ENCODE measurements at places on chromosomes 1 and 21. TPM values are rescaled to one million over a fixed set of nuclear protein-coding genes. Genes with fewer than 3 reads are reported as not detected.
A peak's percentile ranks its signal among the peaks of the same experiment; 100 is the strongest.

- no peak for DNase-seq
These were observed 353.8 kb upstream of the PTBP2 start for GRCh38 chr1:96367791-96368190.

DNA sequence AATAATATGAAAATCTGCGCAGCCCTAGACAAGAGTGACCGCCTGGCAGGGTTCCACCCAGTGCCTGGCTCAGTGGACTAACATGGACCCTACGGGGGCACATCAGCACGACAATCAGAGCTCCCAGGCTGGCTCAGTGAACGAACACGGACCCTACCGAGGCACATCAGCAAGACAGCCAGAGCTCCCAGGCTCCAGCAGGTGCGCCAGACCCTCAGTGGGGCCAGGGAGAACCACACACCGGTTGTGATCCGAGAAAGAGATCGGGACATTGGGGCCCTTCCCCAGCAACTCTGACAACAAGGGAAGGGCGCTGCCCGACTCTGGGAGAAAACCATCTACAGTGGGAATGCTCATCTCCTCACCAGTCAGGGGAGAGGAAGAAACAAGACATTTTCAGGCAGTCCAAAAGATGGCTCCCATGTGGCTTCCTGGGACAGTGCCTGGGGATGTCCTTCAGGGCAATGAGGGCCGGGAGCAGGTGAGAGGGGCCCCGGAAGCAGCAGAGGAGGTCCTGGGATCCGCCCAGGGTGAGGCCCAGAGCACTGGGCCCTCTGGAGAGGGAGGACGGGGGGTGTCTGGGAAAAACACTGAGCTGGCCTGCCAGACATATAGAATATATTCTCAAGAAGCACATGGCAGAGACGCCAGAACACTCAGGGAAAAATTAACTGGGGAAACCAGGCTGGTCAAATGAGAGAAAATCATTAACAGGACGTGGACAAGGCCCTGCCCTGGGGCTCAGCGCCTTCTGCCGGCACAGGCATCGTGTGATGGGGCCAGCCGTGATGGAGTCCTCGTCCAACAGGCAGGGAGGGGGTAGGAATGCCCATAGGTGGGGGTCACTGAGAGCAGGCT lies 4.8 kb downstream of the ARHGEF16 start:
- DNase-seq = no peak

GRCh38 chr1:187655104-187655503 lies 826.4 kb downstream of the PLA2G4A start:
- no peak for DNase-seq

DNA sequence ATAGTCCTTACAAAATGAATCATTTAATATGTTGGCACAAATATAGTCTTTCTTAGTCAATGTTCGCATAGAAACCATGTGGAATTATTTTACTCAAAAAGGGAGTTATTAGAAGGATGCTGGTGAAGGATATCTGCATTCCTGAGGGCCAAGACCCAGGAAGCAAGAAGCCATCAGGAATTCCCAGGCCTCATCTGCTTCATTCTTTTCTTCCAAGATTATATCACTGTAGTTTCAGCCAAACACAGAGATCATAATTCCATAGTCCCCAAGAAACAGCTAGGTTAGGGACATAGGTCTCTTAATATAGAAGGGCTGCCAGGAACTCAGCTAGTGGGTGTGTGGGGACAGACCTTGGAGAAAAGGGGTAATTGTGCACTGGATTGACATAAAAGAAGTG lies 28.6 kb upstream of the DISC1 start:
- no peak for DNase-seq

DNA sequence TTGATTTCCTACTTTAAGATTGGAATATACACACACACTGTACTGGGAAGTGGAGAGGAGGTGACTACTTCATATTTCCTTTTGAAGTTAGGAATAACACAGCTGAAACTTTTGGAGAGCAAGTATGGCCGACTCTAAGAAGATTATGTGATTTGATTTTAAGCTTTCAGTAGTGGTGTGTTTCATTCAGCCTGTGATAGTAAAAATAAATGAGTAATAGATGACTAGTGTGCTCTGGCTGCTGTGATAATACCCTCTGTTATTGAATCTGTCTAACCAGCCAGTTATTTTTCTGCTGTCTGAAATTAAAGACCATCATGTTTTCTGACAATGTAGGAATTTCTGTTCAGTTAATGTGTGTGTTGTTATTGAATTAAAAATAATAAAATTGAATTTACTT lies 48.3 kb downstream of the CTTNBP2NL start:
- DNase-seq = no peak

DNA sequence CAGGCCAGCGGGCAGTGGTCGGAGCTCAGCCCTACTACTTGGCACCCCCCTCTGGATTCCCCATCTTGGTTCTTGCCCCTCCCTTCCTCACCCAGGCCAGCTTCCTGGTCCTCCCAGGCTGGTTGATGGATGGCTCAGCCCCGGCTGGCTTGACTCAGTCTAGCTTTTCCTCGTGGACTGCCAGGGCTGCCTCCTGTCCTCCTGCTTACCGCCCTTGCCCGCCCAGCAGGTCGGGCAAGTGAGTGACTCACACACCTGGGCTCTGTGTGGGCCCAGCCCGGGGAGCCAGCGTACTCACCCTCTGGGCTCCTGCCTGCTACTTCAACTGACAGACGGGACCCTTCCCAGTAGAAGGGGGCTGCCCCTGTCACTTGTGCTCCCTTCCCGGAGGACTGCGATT lies 19.5 kb upstream of the ARHGEF10L start:
- DNase-seq = no peak

PYHIN1 gene
- total RNA-seq = 11.3 TPM

DNA sequence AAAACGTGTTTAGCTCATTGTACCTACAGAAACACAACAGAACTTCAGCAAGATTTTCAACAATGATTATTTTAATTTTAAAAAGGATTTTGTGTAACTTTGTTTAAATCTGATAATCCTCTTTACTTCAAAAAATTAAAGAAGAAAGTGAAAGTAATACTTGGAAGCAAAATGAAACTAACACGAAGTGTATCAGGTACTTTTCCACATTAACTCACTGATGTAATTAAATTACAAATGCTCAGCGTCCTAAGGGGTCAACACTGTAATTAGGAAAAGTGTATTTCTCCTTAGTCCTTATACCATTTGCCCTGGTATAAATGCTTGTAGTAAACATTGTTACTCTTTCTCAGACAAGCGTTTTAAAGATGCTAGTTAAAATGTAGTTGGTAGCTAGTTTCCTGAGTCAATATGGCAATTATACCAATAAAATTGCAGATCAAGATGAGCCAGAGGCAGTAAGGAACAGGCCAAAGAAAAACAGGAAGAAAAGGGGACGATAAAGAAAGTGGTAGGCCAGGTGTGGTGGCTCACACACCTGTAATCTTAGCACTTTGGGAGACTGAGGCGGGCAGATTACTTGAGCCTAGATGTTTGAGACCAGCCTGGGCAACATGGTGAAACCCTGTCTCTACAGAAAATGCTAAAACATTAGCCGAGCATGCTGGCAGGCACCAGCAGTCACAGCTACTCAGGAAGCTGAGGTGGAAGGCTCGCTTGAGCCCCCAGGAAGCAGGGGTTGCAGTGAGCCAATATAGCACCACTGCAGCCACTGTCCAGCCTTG lies 553.0 kb downstream of the SMYD3 start:
- peak; percentile 67 for DNase-seq
